Activated naive CD8-positive, alpha-beta T cell treated with anti-CD3 and anti-CD28 coated beads for 36 hours (primary cell): ENCODE measurements at places on chromosomes 7 and 10. TPM values are rescaled to one million over a fixed set of nuclear protein-coding genes. Genes with fewer than 3 reads are reported as not detected.
A peak's percentile ranks its signal among the peaks of the same experiment; 100 is the strongest.

DNA sequence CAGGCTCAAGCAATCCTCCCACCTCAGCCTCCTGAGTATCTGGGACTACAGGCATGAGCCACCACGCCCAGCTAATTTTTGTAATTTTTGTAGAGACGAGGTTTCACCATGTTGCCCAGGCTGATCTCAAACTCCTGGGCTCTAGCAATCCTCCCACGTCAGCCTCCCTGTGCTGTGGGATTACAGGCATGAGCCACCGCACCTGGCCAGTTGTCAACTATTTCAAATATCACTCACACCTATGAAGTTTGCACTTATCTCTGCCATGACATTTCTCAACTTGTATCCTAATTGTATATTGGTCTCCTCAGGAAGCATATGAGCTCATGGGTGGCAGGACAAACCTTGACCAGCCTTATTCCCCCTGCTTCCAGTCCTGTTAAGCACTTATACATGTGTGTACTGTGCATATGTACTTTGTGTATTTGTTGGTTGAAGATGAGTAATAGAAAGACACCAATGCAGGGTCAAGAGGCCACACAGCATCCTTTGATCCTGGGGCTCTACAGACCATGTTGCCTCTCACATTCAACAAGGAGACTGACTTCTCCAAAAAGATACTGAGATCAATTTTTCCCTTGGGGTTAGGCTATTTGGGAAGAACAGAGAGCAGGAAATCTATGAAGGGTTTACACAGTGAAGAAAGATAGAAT, 82.2 kb downstream of the SLC16A9 start:
- DNase-seq: no peak

DNA sequence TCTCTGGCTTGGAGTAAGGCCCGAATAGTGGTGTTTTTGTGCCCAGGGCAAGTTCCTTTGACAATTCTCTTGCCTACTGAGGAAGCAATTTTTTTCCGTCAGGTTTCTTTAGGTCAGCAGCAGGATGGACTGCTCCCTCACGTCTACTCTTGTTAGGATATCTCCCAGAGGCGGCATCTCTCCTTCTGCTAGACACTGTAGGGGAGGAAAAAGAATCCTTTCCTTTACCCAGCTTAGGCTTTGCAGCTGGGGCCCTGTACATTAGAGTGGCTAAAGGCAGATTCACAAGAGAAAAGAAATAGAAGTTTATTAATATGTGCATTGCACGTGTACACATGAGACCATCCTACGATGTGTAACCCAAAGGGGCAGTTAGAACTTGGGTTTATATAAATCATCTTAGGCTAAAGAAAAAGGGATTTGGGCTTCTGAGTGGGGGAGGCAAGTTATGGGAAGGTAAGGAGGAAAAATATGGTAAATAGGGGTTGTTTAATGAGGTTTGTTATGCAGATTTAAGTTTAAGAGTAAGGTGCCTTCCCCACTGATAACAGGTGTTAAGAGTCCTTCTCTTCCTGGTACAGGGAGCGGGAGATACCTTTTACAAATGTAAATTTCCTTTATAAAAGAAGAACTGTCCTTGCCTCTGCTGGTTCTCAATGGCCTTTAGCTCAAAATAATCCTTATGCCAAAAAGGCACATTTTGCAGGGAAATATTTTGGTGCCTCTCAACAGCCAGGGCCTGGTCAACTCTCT, 156.4 kb downstream of the AOAH start:
- no peak for DNase-seq

FOXI2 gene
- total RNA-seq: not detected

GRCh38 chr7:123210986-123211385, 11.2 kb upstream of the SLC13A1 start:
- DNase-seq: no peak

GRCh38 chr7:80785961-80786536, 132.8 kb downstream of the SEMA3C start:
- no peak for DNase-seq

DNA sequence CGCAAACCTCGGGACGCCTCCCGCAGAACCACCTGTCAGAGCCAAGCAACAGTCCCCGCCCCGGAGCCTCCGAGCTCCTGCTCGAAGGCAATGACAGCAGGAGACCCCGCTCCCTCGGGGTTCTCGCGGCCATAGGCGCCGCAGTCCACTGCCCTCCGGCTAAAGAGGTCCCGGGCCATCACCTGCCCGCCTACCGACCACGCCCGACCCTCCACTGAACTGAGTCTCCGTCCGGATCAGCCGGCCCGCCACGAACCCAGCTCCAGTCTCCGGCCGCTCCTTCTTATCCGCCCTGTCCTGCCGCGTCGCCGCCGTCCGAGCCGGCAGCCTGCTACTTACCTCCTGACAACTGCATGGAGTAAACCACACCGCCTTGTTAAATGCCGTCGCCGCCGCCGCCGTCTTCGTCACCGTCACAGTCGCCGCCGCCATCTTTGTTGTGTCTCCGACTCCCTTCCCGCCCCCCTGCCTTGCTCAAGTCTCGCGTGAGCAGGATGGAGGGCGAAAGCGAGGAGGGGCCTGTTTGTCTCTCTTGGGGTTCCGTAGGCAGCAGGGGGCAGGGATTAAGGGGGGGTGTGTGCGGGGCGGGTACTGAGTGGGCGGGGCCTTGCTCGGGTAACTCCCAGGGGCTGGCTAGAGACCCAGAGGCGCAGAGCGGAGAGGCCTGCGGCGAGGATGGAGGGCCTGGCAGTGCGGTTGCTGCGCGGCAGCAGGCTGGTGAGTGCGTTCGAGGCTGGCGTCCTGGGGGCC, at the start of the genes ACADSB and IKZF5:
TSS of gene ACADSB (plus strand) at position 652 of the 750 bp plus-strand sequence. CDS start at position 676, 24 bp downstream.
TSS of gene IKZF5 (minus strand) at position 441 of the 750 bp plus-strand sequence. CDS start 10,170 bp downstream, outside the sequence.
- peak; percentile 94 for DNase-seq

DNA sequence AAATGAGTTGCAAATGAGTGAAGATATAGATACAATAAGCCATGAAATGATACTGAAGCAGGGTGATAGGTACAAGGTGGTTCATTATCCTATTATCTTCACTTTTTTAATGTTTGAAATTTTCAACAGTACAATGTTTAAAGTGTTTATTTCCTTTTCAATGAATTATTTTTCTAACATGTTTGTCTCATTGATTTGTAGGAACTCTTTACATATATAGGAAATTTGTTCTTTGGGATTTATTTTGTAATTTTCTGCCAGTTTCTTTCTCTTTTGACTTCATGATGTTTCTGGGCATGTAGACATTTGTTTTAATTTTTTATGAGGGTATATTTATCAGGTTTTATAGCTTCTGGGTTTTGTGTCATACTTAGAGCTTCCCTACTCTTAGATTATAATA, 108.9 kb downstream of the EXOC4 start:
- no peak for DNase-seq

GRCh38 chr7:5349437-5350173, 66.9 kb downstream of the SLC29A4 start:
- DNase-seq: no peak

DNA sequence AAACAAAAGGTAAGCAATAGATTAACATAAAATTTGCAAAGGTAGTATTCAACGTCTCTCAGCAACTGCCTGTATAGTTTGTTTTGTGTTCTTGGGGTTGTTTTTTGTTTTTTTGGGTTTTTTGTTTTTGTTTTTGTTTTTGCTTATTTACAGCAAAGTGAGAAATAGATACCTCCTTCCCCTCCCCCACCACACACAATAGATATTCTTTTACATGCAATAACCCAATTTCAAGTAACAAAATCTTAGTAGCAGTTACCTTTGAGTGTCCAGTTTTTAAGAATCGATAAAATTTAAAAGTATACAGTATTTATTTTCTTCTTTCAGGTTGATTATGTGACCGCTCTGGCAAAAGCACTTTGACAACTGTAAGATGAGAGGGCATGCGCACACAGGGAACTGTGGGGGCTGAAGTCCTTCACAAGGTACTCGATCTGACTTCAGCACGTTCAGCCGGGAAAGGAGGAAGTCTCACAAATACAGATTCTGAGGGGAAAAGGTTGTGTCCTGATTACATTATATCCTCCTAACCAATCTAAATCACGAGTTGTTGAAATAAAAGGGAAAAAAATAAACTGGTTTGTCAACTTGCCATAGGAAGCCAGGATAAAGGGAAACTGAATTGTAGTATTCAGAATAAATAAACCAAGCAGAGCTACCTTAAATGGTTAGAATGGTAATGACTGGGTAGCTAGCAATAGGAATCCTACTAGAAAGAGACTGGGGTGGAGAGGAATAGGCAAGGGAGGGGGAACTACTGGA, 47.8 kb downstream of the CPEB3 start:
- DNase-seq: peak; percentile 31

GRCh38 chr7:4079956-4080355, 602.1 kb upstream of the FOXK1 start:
- no peak for DNase-seq

ANXA8 gene
- not detected for total RNA-seq

- DNase-seq: no peak
Measured at GRCh38 chr7:122306320-122307227, 2.0 kb upstream of the FEZF1 start.

GRCh38 chr10:123991611-123992570, 100.3 kb upstream of the CPXM2 start:
- no peak for DNase-seq

DNA sequence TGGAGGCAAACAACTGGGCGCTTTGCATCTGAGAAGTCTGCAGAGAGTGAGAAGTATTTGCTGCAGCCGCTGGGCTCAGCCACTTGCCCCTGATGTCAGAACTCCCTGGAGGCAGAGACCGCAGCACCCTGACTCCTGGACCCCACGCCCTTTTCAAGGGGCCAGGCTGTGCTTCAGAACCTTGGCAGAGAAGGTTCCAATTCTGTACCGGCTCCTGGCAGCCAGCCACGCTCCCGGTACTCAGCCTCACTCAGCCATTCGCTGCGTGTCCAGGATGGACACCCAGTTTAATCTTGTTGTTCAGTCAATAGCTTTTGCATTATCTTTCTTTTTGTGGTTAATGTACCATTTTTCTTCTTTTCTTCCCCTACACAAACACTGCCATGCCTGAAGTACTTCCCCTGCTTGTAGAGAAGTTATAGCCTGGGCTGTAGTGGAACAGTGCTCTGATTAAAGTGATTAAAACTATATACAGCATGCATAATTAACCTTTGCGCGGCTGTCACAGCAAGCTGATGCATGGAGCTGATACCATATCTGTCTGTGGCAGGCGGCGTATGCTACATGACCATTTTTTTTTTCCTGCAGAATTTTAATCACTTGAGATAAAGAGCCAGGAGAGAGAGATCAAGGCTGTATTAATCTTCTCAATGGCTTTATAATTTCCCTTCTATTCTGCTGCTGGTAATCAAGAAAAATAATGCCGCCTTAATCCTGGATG, 578.5 kb downstream of the SDK1 start:
- DNase-seq: no peak

DNA sequence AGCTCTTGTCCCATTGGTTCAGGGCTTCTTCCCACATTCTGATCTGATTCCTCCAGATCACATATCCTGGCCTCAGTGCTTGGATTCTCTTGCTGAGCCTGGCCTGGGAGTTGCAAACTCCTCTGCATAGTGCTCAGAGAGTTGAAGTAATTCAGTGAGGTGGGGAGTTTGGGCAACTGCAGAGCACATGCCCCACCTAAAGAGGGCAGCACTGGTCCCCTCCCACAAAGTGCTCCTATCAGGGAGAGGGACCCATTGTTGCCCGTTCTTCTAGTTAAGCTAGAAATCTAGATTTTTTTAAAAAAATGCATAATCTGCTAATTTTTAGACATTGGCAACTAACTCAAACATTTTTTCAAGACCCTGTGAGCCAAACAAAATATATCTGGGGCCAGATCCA, 45.1 kb downstream of the CHN2 start:
- DNase-seq: peak; percentile 8

FAM180A gene
- total RNA-seq: not detected

- DNase-seq: peak; percentile 43
Measured at GRCh38 chr7:140646931-140647647, 6.5 kb upstream of the DENND2A start.

FXYD4 gene
- total RNA-seq: not detected

GRCh38 chr10:12742771-12743170, 258.7 kb downstream of the CCDC3 start:
- DNase-seq: no peak

- no peak for DNase-seq
Measured at GRCh38 chr10:43569681-43570080, 4.7 kb downstream of the ZNF239 start.

ZNRF2 gene
- total RNA-seq: 6.9 TPM

DNA sequence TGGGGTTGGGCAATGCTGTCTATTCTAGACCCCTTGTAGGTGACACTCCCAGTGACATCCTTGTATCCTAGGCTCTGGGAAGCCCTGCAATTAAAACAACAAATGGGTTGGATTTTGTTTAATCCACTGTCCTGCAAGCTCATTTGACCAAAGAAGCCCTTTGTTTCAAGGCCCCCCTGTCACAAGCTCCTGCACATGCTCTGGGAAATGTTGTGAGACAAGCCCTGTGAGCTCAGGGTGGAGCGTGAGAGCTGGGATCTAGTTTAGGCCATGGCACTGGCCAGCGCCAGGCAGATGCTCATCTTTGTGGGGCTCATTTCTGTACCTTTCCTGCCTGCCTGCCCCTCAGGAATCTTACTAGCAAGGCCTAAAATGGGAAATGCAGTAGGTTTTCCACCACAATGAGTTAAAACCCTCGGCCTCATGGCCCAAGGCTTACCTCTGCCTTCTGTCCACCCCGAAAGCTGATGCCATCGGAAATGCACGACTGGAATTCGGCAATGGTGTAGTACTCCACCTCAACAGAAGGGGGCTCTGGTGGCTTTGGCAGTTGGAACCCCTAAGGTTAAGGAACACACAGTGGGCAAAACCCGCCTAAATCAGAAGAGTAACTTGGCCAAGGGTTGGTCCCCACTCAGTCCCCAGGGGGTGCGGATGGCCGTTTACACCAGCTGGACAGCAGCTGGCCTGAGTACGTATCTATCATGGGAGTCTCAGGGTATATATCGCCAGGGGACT, 112.0 kb downstream of the NEURL1 start:
- peak; percentile 33 for DNase-seq

SSC4D gene
- total RNA-seq: 0.40 TPM

DNA sequence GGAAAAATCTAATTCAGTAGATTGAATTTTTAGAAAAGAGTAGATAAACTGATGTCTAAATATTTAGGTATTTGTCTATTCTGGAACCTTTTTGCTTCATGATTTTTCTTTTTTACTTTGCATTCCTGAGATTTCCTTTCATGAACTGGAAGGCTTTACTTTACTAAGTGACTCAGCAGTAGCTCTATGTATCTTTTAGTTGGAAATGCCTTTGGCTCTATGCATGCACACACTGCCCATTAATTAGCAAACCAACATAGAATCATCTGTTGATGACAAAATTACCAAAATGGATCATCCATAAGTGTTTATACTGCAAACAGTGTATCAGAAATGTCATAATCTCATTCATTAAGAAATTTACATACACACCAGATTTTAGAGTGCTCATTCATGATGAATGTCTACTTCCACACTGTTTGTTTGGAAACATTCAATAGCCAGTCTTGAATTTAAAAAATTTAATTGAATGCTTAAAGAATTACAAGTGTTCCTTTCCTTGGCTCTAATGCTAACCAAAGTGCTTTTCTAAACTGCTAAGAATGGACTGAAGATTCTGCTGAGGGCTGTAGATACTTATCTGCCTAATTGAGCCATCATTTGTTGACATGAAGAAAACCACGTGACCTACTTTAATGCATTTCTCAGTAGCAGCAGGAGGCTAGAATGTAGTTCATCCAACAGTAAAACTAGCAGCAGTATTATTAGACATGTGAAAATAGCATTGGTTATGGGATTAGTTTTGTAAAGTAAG, 282.0 kb downstream of the ADK start:
- no peak for DNase-seq

- no peak for DNase-seq
Measured at GRCh38 chr10:34758447-34758996, 56.6 kb downstream of the PARD3 start.

- DNase-seq: no peak
Measured at GRCh38 chr10:13973742-13974141, 357.0 kb downstream of the FRMD4A start.

GRCh38 chr7:18518555-18518954, 23.0 kb downstream of the HDAC9 start:
- no peak for DNase-seq

- no peak for DNase-seq
Measured at GRCh38 chr10:62019013-62019684, 117.7 kb downstream of the ARID5B start.
